ENCODE measurements at places on chromosomes 3 and 15. TPM values are rescaled to one million over a fixed set of nuclear protein-coding genes. Genes with fewer than 3 reads are reported as not detected.

MINAR1 gene
- total RNA-seq = 41.8 TPM

GSK3B gene
- total RNA-seq = 152 TPM

EPHA3 gene
- total RNA-seq = 55.6 TPM

ANKRD63 gene
- 2.3 TPM for total RNA-seq

HAUS2 gene
- 47.1 TPM for total RNA-seq

All from diencephalon (tissue), 1 donor.